ENCODE measurements at places on chromosomes 3 and 15.

DNA sequence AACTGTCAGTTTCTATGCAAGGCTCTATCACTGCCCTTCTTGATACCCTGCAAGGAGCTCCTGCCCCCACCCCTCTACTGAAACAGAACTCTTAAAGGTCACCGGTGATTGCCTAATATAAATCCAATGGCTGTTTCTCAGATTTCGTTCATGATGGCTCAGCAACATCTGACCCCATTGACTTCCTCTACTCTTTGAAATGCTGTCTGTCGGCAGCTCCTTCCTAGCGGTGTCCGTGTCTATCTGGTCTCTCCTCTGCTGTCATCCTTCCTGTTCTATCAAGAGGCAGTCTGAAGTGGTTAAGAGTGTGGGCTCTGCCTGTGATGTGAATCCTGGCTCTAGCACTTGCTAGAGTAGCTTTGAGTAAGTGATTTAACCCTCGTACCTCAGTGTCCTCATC, 5.5 kb downstream of the TMEM266 start:
- H3K4me1 ChIP-seq, result peaks cover 21% of the 10 kb centered on the region
- peaks cover 22% of the 10 kb centered on the region for H3K27me3 ChIP-seq
- H3K4me3 ChIP-seq, result no peak overlapping the region
- no peak overlapping the region for H3K27ac ChIP-seq
- H3K36me3 ChIP-seq, result no peaks in the 10 kb centered on the region

- H3K4me3 ChIP-seq, result no peak overlapping the region
- H3K27me3 ChIP-seq, result no peaks in the 10 kb centered on the region
- peaks cover 6% of the 10 kb centered on the region for H3K36me3 ChIP-seq
- H3K27ac ChIP-seq, result no peak overlapping the region
- peaks cover 26% of the 10 kb centered on the region for H3K4me1 ChIP-seq
- ATAC-seq, result no peak
These were observed 13.7 kb upstream of the CCR3 start for GRCh38 chr3:46228260-46229242.

DNA sequence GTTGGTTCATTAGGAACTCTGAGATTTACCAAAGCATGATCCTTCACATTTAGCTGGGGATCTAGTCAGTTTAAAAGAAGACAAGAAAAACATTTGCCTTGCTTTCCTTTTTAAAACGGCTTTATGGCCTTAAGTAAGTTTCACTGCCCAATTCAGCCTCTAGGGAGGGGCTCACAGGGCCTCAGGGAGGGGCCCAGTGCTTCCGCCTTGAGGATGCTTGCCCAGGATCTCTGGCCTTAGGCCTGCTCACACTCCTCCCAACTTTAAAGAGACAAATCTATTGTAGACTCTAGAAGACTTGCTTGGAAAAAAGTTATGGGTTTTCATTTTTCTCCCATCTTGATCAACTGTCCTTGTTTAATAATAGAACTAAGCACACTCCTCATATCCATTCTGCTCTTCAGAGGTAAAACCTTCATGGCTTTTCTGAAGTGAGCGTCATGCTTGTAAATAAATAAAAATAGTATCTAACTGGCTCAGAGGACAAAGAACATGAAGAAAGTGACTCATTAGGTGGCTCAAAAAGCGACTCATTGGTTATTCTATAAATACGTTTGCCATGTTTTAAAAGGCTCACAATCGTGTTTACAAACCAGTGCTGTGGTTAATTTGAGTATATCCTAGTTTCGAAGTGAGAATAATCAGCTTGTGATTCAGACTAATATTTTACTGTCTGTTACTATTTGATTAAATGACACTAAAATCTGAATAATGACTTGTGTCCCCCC, 13.7 kb downstream of the PDHB start:
- H3K27me3 ChIP-seq, result no peaks in the 10 kb centered on the region
- peaks cover 35% of the 10 kb centered on the region for H3K36me3 ChIP-seq
- peak; percentile 64 for ATAC-seq
- H3K4me3 ChIP-seq, result no peak overlapping the region

DNA sequence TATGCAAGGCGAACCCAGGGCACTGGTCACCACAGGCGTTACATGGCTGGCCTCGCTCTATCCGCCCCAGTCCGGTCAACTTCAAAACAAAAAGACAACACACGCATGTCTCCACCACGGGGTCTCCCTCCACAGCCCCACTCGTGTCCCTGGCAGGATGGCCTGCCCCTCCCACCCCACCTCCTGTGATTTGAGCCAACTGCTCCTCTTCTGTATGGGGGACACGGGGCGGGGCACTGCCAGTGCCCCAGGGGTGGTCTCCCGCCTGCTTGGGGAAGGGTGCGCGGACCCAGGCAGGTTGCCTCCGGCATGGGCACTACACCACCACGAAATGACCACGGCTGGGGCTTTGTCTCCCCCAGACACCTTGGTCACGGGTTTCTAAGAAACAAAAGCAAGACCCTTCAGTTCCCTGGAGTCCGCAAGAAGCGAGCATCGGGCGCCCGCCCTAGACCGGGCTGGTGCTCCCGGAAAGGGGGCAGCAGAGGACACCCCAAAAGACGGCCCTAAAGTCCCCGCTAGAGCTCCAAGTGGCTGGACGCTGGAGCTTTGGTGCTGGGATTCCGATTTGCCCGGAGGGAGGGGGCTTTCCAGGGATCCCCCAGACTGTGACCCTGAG, 219.3 kb upstream of the PRICKLE2 start:
- H3K4me3 ChIP-seq, result no peak overlapping the region
- H3K27ac ChIP-seq, result no peak overlapping the region
- H3K4me1 ChIP-seq, result peaks cover 6% of the 10 kb centered on the region
- H3K36me3 ChIP-seq, result no peaks in the 10 kb centered on the region

- H3K4me1 ChIP-seq, result peaks cover 10% of the 10 kb centered on the region
- no peaks in the 10 kb centered on the region for H3K36me3 ChIP-seq
- no peak for ATAC-seq
- no peaks in the 10 kb centered on the region for H3K27me3 ChIP-seq
These were observed 276.6 kb upstream of the NR2F2 start for GRCh38 chr15:96053781-96054428.

- no peak overlapping the region for H3K4me3 ChIP-seq
- no peaks in the 10 kb centered on the region for H3K27me3 ChIP-seq
- peaks cover 12% of the 10 kb centered on the region for H3K4me1 ChIP-seq
- no peak overlapping the region for H3K27ac ChIP-seq
These were observed 24.2 kb upstream of the TM4SF4 start for GRCh38 chr3:149450281-149450680.

DNA sequence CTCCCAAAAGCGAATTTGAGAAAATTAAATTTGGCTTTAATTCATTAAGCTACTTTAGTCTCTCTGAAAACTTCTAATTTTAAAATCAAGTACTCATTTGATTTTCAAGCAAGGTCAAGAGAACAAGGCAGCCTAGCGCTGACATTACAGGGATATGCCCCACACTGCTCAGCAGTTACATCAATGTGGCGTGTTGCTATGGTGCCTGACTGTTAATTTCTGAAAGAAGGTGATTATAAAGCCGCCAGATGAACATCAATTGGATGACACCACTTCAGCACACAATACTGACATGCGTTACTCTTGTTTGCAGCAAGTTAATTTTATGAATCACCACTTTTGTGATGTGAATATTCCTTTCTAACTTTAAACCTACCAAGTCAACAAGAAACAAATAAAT, 284.4 kb downstream of the FOXP1 start:
- H3K27ac ChIP-seq, result peak overlapping the region; percentile 95
- ATAC-seq, result no peak
- H3K27me3 ChIP-seq, result no peaks in the 10 kb centered on the region
- peaks cover 20% of the 10 kb centered on the region for H3K36me3 ChIP-seq
- peaks cover 52% of the 10 kb centered on the region for H3K4me1 ChIP-seq

GRCh38 chr15:23647421-23648370, at the start of gene MAGEL2:
TSS of gene MAGEL2 (minus strand) at chr15:23647867. CDS start at chr15:23647742, 125 bp downstream.
- H3K27me3 ChIP-seq, result peaks cover 22% of the 10 kb centered on the region
- H3K4me1 ChIP-seq, result no peaks in the 10 kb centered on the region
- H3K36me3 ChIP-seq, result no peaks in the 10 kb centered on the region
- H3K4me3 ChIP-seq, result no peak within 1 kb of the TSS
- H3K27ac ChIP-seq, result no peak within 1 kb of the TSS
- ATAC-seq, result peak; percentile 9

DNA sequence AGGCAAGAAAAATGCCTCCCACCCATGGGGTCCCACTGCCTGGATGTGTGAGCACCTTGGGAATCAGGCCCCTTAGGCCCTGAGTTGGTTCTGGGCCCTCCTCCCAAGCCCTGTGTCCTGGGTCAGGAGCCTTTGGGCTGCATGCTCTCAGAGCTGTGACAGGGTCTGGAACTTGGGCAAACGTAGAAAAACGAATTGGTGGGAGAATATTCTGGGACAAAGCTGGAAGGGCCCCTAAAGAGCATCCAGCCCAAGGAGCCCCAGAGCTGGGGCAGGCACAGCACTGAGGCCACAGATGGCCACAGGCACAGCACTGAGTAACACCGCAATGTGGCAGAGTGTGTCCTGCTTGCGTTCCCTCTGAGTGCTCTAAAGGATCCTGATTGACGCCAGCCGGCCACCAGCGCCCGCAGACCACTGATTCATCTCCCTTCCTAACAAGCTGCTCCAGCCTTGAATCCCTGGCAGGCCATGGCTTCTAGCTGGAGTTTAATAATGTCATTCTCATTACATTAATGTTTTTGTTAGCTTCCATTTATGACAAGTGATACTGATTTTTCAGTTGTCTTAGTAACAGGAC, 18.6 kb upstream of the SEC13 start:
- no peaks in the 10 kb centered on the region for H3K36me3 ChIP-seq
- ATAC-seq, result no peak
- H3K27ac ChIP-seq, result no peak overlapping the region
- H3K4me1 ChIP-seq, result peaks cover 23% of the 10 kb centered on the region
- no peak overlapping the region for H3K4me3 ChIP-seq

- no peaks in the 10 kb centered on the region for H3K4me1 ChIP-seq
- H3K27ac ChIP-seq, result no peak overlapping the region
- ATAC-seq, result no peak
- H3K36me3 ChIP-seq, result peaks cover 44% of the 10 kb centered on the region
These were observed 239.7 kb downstream of the SUCLG2 start for GRCh38 chr3:67414740-67415139.

GRCh38 chr3:22542311-22542710, 660.8 kb upstream of the UBE2E2 start:
- no peaks in the 10 kb centered on the region for H3K36me3 ChIP-seq
- no peak overlapping the region for H3K4me3 ChIP-seq
- no peak for ATAC-seq
- H3K27ac ChIP-seq, result no peak overlapping the region
- H3K4me1 ChIP-seq, result no peaks in the 10 kb centered on the region

- no peak for ATAC-seq
- no peaks in the 10 kb centered on the region for H3K27me3 ChIP-seq
- peaks cover 27% of the 10 kb centered on the region for H3K36me3 ChIP-seq
- peak overlapping the region; percentile 37 for H3K4me3 ChIP-seq
- H3K4me1 ChIP-seq, result peaks cover 73% of the 10 kb centered on the region
- peak overlapping the region; percentile 49 for H3K27ac ChIP-seq
These were observed 22.9 kb downstream of the MBNL1 start for GRCh38 chr3:152291649-152292066.
